NCI-H1417 treated with DMSO at 0.1 percent for 48 hours (cell line): ENCODE measurements at places on chromosomes 7 and 10.

DNA sequence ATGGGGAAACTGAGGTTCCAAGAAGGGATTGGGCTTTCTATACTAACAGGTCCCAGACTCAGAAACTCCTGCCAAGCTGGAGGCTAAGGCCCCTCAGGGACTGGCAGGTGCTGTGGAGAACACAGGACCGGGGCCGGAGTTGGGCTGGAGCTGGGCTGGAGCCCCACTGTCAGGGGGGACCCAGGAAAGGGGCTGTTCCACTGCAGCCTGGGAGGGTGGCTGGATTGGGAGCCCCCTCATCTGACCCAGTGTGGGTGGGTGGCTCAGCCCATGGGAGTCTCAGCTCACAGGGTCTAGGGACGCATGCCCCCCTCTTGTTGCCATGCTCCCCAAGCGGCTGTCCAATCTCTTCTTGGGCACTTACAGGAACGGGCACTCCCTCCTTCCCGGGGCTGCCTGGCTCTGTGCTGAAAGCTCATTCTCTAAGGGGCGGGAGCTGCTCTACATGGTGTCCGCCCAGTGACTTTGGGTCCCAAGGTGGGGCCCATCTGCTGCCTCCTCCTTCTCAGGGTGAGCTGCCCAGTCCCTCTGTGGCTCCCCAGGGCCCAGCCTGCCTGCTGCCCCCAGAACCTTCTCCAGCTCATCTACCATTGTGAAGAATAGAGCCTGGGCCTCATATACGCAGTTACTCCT is 126.5 kb downstream of the MYL10 start:
- DNase-seq = no peak

DNA sequence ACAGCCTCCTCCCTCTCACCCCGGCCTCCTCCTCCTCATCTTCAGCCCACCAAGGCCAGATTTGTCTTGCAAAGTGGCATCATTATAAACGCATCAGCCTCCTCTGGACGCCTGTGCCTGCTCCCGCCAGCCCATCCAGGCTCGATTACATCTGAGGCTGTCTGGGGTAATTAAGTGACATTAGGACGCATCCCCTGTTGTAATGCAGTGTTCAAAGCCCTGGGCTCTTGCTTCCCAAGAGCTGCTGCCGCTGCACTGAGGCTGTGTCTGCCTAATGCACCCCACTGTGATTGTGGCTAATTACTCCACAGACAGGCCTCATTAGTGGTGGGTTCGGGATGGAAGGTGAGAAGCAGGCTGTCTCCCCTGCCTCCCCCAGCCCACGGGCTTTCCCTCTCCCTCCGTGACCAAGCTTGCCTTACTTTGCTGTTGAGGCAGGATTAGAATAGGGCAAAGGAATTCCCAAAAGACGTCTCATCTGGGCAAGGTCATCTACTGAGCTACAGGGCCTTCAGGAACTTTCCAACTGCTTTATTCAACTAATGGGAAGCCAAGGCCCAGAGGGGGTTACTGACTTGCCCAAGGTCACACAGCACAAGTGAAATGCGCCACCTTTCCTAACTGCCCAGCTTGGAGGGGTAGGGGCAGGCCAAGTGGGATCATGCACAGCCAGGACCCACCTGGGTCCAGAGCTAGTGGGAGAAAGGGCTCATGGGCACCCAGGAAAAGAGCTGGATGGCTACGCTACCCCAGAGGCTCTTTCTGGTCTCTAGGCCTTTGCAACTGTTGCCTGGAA is 66.2 kb upstream of the PCBD1 start:
- DNase-seq = no peak

GRCh38 chr7:114148779-114149178 is 230.0 kb upstream of the PPP1R3A start:
- DNase-seq = no peak

DNA sequence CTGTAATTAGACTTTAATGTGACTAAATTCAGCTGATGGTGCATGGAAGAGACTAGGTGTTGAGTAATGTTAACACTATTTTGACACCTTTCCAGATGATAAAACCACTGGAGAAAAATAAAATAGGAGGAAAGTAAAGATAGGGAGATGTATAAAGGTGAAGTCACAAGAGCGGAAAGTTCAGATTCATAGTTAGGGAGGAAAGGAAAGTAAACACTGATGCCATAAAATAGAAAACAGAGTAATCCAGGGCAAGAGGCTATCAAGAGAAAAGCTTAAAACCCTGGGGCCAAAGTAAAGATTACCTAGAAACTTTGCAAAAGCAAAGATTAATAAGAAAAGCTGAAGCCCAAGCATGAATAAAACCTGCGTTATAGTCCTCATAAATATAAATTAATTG is 62.8 kb downstream of the RAB11FIP2 start:
- no peak for DNase-seq

GRCh38 chr10:86872757-86873156 is 84.7 kb downstream of the MMRN2 start:
- no peak for DNase-seq
